ENCODE measurements at places on chromosomes 5 and 9.

DNA sequence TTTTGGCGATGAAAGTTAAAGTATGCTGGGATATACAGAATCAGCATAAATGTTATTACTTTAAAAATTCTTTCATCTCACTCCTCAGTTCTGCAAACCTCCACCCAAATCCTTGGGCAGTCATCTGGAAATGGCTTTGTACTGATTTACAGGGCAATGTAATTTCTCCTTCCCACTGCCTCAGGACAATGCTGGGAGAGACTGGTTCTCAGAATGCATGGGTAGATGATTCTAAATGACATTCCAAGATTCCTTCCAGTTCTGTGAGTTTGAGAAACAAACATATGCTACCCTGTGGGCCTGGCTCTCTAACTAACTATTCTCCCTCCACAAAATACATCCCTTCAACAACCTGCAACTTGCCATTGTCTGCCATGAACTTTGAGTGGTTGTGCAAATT lies 7.5 kb upstream of the PSAT1 start:
- no peak for DNase-seq

DNA sequence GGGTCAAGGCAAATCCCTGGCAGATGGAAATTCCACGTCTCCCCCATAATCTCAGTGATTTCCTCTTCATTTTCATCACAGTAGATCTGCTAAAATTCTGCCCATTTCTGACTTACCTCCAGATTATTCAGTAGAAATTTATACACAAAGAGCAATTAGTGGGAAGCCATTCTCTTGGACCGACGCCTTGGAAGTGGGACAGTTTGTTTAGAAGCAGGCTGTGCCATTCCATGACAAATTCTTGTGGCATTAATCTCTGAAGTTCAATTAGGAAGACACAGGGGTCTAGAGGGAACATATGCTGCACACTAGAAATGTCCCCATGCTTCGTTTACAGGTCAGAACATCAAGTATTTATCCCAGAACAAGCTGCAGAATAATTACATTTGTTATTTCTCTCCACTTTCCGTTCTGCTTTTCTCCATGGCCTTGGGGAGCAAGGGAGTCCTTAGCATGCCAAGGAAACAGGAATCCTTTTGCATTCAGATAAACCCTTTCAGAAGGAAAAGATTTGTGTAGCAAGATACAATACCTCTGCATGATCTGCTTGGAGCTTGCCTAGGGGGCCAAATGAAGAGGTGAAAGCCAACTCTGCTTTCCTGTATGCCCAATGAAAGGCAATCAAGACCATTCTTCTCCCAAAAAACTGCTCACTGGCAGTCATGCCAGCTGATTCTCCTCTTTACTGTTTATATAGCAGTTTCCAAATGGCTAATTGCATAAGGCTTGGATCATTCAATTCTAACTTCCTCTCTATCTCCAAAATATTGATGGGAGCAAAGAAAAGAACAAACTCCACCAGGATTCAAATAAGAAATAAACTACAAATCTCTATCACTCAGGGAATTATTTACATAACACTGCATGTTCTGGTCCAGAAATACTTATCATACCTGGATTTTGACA lies 2.5 kb upstream of the PRKACG start:
- no peak for DNase-seq

- DNase-seq = no peak
These were observed 141.8 kb downstream of the HSD17B3 start for GRCh38 chr9:96160168-96160567.

GRCh38 chr9:21904776-21905175 lies 89.4 kb downstream of the CDKN2A start:
- no peak for DNase-seq

GRCh38 chr5:68147659-68148058 lies 67.9 kb upstream of the PIK3R1 start:
- no peak for DNase-seq

DNA sequence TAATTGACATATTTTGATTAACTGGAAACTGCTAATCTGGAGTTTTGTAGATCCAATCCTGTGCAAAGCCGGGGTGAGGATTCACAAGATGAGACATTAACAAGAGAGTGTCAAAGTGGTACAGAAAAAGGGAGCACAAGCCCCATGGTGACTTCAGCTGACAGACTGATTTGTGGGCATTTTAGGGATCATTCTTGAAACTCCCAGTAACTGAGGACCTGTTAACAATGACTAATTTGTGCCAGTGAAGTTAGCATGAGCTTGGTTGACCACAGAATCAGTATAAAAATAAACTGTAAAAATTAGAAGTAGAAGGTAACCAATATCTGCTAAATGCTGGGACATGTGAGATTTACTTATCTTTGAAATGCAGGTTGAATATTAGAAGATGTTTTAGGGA lies 1578.3 kb downstream of the EFNA5 start:
- DNase-seq = no peak

DNA sequence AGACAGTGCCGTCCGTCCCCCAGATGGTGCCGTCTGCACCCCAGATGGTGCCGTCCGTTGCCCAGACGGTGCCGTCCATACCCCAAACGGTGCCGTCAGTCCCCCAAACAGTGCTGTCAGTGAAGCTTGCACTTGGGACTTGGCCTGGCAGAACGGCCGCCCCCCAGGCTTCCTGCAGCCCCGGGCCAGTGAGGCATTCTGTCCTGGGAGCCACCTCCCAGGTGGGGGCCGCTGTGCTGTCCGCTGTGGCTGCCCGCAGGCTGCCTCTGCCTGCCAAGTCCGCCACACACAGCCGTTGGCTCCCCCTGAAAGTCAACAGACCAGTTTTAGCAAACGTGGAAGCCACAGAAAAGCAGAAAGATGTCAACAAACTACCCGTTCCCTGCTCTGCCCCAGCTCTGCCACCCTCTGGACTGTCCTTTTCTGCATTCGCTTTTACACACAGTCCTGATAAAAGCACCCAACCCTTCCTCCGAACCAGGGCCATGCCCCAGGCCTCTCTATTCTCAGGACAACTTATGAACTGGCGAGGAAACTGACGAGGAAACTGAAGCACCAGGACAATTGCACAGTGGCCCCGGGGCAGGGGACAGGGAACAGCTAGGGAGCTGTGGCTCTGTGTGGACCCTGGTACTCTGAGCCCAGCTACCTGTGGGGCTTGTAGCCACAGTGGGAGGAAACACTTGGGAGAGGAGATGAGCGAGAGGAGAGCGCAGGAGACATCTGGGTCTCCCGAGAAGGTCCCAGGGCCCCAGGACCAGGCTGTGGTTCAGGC lies 39.6 kb upstream of the RXRA start:
- DNase-seq = no peak

Data from hippocampal formation (tissue), 2 donors.